Fibroblast of skin of left biceps (primary cell): ENCODE measurements at places on chromosomes 5 and 9.

GRCh38 chr9:134329576-134329855 lies 3.3 kb downstream of the RXRA start:
- DNase-seq: no peak

GRCh38 chr9:95422650-95423049 lies 94.1 kb downstream of the PTCH1 start:
- DNase-seq: no peak

DNA sequence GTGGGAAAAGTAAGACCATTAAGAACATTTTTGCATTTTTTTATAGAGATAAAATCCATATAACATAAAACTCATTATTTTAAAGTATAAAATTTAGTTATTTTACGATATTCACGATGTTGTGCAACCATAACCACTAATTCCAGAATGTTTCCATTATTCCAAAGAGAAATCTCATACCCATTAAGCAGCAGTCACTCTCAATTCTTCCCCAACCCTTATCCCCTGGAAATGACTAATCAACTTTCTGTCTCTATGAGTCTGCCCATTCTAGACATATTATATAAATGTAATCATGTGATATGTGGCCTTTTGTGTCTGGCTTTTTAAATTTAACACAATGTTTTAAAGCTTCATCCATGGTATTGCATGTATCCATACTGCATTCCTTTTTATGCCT lies 115.6 kb upstream of the ADAMTSL1 start:
- DNase-seq: no peak

GRCh38 chr9:115283395-115283794 lies 165.4 kb upstream of the TNC start:
- no peak for DNase-seq

DNA sequence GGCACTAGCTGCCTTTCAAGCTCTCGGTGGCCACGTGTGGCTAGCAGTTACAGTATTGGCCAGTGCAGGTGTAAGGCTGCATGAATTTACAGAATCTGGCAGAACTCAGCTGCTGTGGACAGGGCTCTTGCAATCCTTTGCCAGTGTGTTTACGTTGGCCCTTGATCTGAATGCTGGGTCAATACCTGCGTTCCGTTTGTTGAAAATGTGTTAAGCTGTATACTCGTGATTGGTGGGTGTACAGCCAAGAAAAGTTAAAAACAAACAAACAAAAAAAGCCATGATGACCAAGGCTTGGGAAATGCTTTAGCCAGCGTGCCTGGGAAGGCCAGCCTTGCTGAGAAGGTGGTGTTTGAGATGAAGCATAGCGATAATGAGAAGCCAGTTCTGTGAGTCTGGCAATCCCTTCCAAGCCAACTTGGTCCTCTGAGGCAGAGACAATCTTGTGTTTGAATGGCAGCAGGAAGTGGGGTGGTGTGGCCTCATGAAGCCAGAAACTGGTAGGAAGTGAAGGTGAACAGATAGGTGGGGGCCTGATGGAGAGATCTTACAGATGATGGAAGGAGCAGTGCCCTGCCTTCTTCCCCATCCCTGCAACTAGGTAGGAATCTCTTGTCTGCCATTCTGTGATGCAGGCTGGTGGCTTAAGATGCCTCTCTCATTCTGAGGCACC lies 820 bp upstream of the CFAP90 start:
- no peak for DNase-seq

DNA sequence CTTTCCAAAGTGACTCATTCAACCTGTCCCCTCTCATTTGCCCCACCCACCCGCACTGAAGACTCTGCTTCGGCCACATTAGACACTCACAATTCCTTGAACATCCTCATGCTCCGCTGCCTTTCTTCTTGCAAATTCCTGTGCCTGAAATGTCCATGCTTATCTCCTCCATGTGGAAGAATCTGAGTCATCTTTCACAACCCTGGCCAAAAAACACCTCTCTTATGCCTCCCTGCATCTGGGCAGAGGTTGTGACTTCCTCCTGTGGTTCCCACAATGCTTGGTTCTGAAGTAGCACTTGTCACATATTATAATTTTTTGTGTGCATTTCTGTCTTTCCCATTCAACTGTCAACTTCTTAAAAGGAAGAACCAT lies 238.6 kb downstream of the ENC1 start:
- no peak for DNase-seq

GRCh38 chr5:144267961-144268513 lies 97.4 kb downstream of the KCTD16 start:
- DNase-seq: no peak

DNA sequence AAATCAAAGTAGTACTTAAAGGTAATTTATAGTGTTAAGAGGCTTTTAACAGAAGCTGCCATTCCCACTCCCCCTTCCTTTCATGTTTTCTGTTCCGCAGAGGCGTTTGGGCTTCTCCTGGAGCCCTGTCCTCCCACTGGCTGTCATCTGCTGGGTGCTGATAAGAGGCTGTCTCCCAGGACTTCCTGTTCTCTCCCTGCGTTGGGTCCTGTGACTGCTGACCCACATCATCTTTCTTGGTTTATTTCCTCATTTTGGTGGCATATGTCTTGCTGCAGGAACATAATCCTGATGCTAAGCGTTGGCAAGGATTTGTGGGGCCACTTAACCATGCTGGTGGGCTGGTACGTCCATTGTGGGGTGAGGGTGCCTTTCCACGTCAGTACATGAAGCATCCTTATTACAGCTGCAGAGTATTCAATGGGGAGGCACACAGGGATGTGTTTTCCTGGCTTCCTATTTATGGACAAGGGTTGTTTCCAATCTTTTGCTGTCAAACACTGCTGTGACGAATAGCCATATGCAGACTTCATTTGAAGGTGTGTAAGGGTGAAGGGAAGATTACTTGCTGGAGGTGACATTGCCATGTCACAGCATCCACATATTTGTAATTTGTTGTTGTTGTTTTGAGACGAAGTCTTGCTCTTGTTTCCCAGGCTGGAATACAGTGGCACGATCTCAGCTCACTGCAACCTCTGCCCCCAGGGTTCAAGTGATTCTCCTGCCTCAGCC lies 22.3 kb upstream of the RNF130 start:
- DNase-seq: no peak

GRCh38 chr9:20340511-20340861 lies 281.8 kb downstream of the MLLT3 start:
- no peak for DNase-seq

- no peak for DNase-seq
Measured at GRCh38 chr9:131835151-131835910, 95.5 kb upstream of the RAPGEF1 start.

DNA sequence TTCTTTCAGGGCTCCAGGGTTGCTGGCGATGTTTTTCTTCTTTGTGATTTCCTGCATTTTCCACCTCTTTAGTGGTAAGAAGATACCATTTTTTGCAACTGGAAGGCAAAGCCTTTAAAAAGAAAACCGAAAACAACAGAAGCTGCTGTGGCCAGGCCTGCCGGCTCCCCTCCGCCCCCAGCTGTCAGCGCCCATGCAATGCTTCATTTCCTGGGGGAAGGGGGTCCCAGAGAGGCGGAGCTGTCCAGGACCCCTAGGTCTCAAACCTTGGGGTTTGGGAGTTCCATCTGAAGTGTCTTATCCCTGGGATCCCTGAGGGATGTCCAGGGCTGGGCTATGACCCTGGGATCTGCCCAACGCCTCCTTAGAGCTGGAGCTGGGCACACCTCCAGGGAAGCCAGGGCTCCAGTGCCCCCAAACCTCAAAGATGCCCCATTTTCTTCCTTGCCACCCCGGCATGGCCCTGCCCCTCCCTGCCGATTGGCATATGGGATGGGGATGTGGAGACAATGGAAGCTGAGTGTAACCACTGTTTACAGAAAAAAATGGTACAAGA lies 257.2 kb upstream of the MVB12B start:
- no peak for DNase-seq

DNA sequence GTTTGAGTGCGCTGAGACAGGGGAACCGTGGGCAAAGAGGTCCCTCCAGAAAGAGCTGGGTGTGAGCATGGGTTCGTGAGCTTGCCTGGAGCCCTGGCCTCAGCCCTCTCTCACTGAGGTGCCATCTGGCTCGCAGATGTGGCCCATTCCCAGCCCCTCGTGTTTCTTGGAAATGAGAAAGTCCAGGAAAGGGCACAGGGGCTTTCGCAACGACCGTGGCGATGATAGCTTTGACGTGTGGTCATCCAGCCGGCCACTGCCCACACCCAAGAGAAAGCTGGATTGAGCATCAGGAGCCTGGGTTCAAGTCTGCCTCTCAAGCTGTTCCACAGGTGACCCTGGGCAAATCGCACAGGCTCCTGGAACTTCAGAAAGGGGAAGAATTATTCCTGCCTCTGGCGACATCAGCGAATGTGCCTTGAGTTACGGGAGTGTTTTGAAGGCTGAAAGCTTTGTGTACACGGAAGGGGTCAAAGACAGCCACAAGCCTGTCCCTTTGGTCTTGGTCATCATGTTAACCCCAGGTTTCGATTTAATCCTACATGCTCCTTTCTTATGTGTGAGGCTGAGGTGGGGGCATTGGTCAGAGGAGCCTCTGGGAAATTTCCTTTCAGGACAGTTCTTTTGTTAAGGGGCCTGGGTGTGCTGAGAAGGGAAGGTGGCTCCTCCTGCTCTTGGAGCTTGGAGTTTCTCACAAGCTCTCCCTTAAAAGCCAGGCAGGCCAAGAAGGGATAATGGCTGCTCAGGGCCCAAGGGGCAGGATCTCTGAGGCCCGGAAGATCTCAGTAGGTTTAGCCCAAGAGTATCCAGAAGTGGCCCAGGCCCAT lies 41.7 kb upstream of the IL17B start:
- DNase-seq: no peak

- DNase-seq: no peak
Measured at GRCh38 chr9:127741831-127742434, 6.8 kb upstream of the TOR2A start.

DNA sequence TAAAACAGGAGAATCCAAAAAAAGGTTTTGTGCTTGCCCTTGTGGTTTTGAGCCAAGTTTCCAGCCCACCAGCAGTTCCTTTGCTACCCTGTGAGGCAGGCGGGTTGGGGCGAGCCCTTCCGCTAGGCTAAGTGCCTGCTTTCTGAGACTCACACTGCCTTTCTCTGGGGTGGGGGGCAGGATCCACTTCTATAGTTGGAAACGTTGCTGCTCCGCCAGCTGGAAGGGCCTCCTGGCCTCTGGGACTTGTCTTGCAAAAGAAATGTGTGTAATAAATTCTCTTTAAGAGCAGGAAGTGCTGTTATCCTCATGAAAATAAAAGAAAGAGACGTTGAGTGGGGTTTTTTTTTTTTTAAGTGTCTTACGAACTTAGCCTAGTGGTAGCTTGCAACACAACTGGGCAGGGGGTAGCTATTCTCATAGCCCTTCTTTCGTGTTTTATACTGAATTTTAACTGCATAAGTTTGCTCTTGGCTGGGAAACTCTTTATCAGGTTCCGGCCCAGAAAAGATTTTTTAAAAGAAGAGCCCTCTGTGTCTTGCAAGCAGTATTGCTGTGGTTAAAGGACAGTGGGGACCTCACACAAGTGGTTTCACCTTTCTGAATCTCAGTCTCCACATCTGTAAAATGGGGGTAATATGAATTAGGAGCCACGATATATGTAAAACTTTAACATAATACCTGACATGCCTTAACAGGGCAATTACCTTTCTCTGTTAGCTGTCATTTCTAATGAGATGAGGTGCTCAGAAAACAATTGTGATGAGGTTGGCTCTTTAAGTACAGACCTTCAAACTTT lies 19.8 kb downstream of the JADE2 start:
- no peak for DNase-seq

DNA sequence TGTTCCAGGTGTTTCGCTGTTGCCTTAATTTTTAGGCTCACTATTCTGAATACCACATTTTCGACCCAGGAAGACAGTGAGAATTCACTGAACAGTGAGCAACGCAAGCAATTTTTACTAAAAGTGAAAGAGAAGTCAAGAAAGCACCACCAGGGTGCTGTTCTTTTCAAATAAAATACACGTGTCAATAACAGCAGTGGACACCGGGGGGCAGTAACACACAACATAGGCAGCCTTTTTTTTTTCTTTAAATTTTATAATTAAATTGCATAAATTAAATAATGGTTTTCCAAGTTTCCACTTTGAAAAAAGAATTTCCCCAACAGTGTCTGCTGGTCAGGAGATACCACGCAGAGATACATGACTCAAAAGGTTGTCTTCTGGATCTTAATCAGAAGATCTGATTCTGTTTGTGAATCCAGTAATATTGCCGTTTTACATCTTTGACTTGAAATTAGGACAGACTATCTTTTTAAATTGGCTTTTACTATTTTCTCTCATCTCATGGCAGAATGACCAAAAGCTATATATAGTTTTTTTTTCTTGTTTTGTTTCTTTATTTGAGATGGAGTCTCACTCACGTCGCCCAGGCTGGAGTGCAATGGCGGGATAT lies 47.1 kb upstream of the SH3GL2 start:
- peak; percentile 3 for DNase-seq

- no peak for DNase-seq
Measured at GRCh38 chr5:114250536-114250935, 111.3 kb upstream of the KCNN2 start.

GRCh38 chr5:114447084-114447773 lies 85.4 kb downstream of the KCNN2 start:
- DNase-seq: no peak

GRCh38 chr5:152884006-152884405 lies 478.9 kb upstream of the NMUR2 start:
- no peak for DNase-seq

GRCh38 chr5:73946919-73947602 lies 321.1 kb downstream of the ARHGEF28 start:
- DNase-seq: no peak

DNA sequence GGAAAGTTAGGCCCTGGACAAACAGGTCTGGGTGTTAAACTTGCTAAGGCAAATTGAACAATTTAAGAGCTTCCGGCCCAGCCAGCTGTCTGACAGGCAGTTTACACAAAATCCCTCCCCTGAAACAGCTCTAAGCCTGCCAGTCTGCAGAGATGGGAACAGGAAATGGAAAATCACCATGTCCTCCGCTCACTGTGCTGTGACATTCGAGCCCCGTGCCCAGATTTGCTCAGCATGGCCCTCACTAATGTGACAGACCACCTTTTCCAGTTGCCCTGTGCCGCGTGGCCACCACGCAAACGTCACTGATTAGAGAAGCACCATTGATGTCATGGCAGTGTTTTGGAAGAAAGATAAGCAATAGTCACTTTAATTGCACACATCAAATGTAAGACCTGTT lies 41.0 kb downstream of the CCNJL start:
- DNase-seq: no peak
